ENCODE measurements at places on chromosomes 7 and 10. TPM values are rescaled to one million over a fixed set of nuclear protein-coding genes. Genes with fewer than 3 reads are reported as not detected.

- peak; percentile 26 for DNase-seq
Observed at GRCh38 chr10:22849077-22849805, 78.6 kb upstream of the ARMC3 start.

DNA sequence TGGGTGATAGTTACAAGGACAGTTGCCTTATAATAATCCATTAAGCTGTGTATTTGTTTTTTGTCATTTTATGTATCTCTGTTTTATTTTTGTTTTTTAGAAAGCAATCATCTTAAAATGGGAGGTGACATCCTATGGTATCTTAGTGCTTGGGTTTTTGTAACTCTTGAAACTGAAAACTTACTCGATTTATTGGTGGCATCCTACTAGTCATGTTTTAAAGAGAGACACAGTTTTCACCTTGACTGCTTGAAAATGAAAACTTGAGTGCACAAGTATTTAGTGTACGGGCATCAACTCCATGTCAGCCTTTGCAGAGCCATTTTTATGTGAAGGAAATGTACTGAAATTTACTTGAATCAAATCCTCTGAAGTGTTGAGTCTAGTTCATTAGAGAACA, 103.8 kb upstream of the SAMD8 start:
- DNase-seq, result no peak

GRCh38 chr10:130739757-130740145, 571.8 kb downstream of the TCERG1L start:
- DNase-seq, result no peak

DNA sequence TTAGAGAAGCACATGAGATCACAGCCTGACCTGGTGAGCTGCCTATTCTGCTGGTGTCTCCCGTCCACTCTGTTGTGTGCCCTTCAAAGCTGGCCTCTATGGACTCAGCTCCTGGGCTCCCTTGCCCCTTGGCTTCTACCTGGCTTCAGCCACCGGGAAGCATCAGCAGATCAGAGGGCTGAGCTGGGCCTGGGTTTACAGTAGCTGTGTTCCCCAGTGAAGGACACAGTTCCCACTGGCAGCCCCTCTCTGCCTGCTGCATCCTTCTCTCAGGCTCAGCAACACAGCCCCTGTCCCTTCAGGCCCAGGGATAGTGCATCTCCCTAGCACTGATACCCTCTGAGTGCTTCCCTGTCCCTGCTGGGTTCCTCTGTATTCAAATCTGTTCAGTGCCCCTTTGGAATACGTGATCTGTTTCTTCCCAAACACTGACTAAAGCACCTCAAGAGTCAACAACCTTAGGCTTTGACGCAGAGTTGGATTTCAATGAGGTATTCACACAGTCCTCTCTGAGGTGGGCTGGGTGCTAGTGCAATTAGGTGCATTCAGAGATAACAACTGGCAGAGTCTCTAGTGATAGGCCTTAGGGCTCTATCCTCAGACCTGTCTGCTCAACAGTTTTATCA, 109.8 kb downstream of the GRID1 start:
- DNase-seq, result no peak

MSS51 gene
- 2.1 TPM for total RNA-seq
